ENCODE measurements at places on chromosomes 6 and 20. TPM values are rescaled to one million over a fixed set of nuclear protein-coding genes. Genes with fewer than 3 reads are reported as not detected.

Gene SH3BGRL2
- 20.6 TPM for total RNA-seq

Gene SCGN
- 26.6 TPM for total RNA-seq

Gene CD93
- 47.8 TPM for total RNA-seq

Gene ADGRF5
- total RNA-seq: 105 TPM

Data from subcutaneous adipose tissue (tissue), 4 donors.